H9 (cell line): ENCODE measurements at places on chromosomes 1 and 21.

DNA sequence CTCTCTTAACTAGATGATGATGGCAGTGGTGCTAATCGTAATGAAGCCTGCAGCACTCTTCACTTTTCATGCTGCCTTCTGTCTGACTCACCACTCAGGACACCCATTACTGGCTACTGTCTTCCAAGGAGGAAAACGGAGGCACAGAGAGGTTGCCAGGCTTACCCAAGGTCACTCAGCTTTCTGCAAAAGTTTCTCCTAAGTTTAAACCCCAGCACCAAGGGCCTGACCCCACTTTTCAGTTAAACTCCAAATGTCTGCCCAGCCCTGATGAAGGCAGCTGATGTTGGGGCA is 78.1 kb upstream of the RUNX3 start:
- H3K27ac ChIP-seq: no peak overlapping the region
- H3K4me1 ChIP-seq: no peaks in the 10 kb centered on the region
- no peak for DNase-seq
- H3K4me3 ChIP-seq: no peak overlapping the region

GRCh38 chr1:202967684-202968281 is 726 bp upstream of the CYB5R1 start:
- H3K36me3 ChIP-seq: peaks cover 5% of the 10 kb centered on the region; the same call in 1 of the 2 replicates
- DNase-seq: no peak
- H3K27me3 ChIP-seq: no peaks in the 10 kb centered on the region
- H3K4me3 ChIP-seq: peak overlapping the region; percentile 91
- no peaks in the 10 kb centered on the region for H3K4me1 ChIP-seq

- no peak overlapping the region for H3K27ac ChIP-seq
- H3K27me3 ChIP-seq: no peaks in the 10 kb centered on the region
- H3K4me1 ChIP-seq: peaks cover 4% of the 10 kb centered on the region; the same call in 1 of the 2 replicates
- no peak for DNase-seq
These were observed 2.0 kb downstream of the CAPN9 start for GRCh38 chr1:230749150-230749549.

- DNase-seq: no peak
- H3K4me3 ChIP-seq: no peak overlapping the region
- no peaks in the 10 kb centered on the region for H3K27me3 ChIP-seq
- no peak overlapping the region for H3K27ac ChIP-seq
These were observed 306.6 kb downstream of the MRPL39 start for GRCh38 chr21:25300632-25301031.

DNA sequence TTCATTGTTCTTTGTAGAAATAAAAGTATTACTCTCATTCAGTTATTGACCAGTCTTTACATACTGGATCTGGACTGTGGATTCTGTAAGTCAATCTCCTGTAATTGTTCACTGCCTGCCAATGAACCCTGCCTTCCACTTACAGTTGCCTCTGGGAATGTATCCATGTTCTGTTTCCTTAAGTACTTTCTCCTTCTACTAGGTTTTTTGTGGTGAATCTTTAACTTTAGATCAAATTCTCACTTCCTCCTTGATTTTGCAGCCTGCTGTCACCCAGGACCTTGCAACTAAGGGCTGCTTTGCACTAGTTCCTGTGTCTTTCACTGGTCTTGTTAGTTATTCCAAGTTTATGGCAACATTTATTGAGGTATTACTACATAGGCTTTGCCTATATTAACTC is 28.2 kb upstream of the ANKRD13C start:
- H3K27me3 ChIP-seq: no peaks in the 10 kb centered on the region
- no peak for DNase-seq
- no peak overlapping the region for H3K27ac ChIP-seq
- H3K4me3 ChIP-seq: no peak overlapping the region
- no peaks in the 10 kb centered on the region for H3K36me3 ChIP-seq
- no peaks in the 10 kb centered on the region for H3K4me1 ChIP-seq

GRCh38 chr1:29282135-29282923 is 46.0 kb downstream of the PTPRU start:
- H3K27me3 ChIP-seq: no peaks in the 10 kb centered on the region
- no peak overlapping the region for H3K4me3 ChIP-seq
- no peaks in the 10 kb centered on the region; the same call in 1 of the 2 replicates for H3K4me1 ChIP-seq
- no peak overlapping the region for H3K27ac ChIP-seq
- no peak for DNase-seq
- no peaks in the 10 kb centered on the region for H3K36me3 ChIP-seq
